ENCODE measurements at places on chromosomes 5 and 9. TPM values are rescaled to one million over a fixed set of nuclear protein-coding genes. Genes with fewer than 3 reads are reported as not detected.

The CD74 gene
- 0.18 TPM for total RNA-seq

The NRARP gene
- not detected for total RNA-seq

The FOXD4L6 gene
- not detected for total RNA-seq

GRCh38 chr9:93861736-93862358, 93.3 kb downstream of the BARX1 start:
- DNase-seq = no peak

DNA sequence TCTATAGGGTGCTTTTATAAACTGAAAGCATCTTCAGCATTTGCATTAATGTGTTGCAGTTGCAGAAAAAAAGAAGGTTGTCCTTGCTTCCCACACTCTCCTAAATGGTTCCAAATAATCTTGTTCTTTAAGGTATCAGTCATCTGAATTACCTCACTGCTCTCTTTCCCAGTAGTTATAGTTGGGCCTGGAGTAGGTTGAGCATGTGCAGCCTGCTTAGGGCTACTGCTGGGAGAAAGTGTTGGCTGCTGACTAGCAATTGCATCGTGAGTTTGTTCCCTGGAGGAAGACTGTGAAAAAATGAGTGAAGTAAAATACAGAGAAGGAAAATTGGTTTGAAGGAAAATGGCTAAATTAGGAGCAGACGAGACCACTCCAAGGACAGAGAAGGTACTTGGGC, 74.5 kb downstream of the PRR16 start:
- peak; percentile 80 for DNase-seq

All from IMR-90 (cell line).